Bronchial epithelial cell (primary cell): ENCODE measurements at places on chromosomes 4 and X. TPM values are rescaled to one million over a fixed set of nuclear protein-coding genes. Genes with fewer than 3 reads are reported as not detected.

Gene FRG2
- total RNA-seq = not detected in 2 replicates

Gene NPNT
- 1.1 and 5.0 TPM in 2 replicates for total RNA-seq

Gene MAML3
- total RNA-seq = 0.79 and 3.3 TPM in 2 replicates

Gene GPRASP2
- 4.2 and 9.6 TPM in 2 replicates for total RNA-seq

Gene HSFX3
- not detected in 2 replicates for total RNA-seq

Gene PAGE1
- not detected in 2 replicates for total RNA-seq

Gene DUX4
- not detected in 2 replicates for total RNA-seq

Gene BMPR1B
- 14.5 and 15.3 TPM in 2 replicates for total RNA-seq

Gene EMCN
- total RNA-seq = not detected in 2 replicates

Gene ARMCX2
- total RNA-seq = 30.0 and 36.9 TPM in 2 replicates

Gene TAB3
- total RNA-seq = 9.3 and 10.8 TPM in 2 replicates

Gene KIF4A
- total RNA-seq = 0.26 and 0.64 TPM in 2 replicates

Gene GNRHR
- under 0.01 and 0.13 TPM in 2 replicates for total RNA-seq

Gene SULT1B1
- 0.13 and 0.26 TPM in 2 replicates for total RNA-seq

Gene FOXR2
- not detected in 2 replicates for total RNA-seq

Gene BRS3
- not detected in 2 replicates for total RNA-seq

Gene BANK1
- total RNA-seq = 0.26 TPM in 2 replicates

Gene SERTM2
- total RNA-seq = under 0.01 TPM in 1 of 2 replicates, not detected in the other

Gene NUDT11
- total RNA-seq = 6.1 and 7.4 TPM in 2 replicates

Gene CYTL1
- not detected in 2 replicates for total RNA-seq

Gene CT47A1
- total RNA-seq = not detected in 2 replicates

Gene FAM53A
- 0.64 and 0.79 TPM in 2 replicates for total RNA-seq

Gene STAG2
- total RNA-seq = 90.8 and 95.1 TPM in 2 replicates

Gene STATH
- not detected in 2 replicates for total RNA-seq

Gene WNK3
- total RNA-seq = 0.26 and 0.51 TPM in 2 replicates

Gene RAB9A
- total RNA-seq = 43.4 and 57.6 TPM in 2 replicates

Gene NLRP2B
- not detected in 2 replicates for total RNA-seq

Gene SLC7A11
- 126 and 129 TPM in 2 replicates for total RNA-seq

Gene FAM149A
- 0.26 and 0.64 TPM in 2 replicates for total RNA-seq

Gene GLRB
- total RNA-seq = 2.6 and 3.1 TPM in 2 replicates

Gene CYP4V2
- total RNA-seq = 2.2 and 7.4 TPM in 2 replicates

Gene PNMA3
- total RNA-seq = under 0.01 TPM in 1 of 2 replicates, not detected in the other

Gene HTN3
- not detected in 2 replicates for total RNA-seq

Gene GATA1
- not detected in 2 replicates for total RNA-seq

Gene SPOCK3
- total RNA-seq = 0.53 and 1.0 TPM in 2 replicates

Gene TMPRSS11D
- total RNA-seq = 8.7 and 15.1 TPM in 2 replicates

Gene NIPAL1
- 6.6 and 9.3 TPM in 2 replicates for total RNA-seq

Gene CSAG2
- not detected in 2 replicates for total RNA-seq

Gene PPBP
- total RNA-seq = 0.13 and 0.26 TPM in 2 replicates

Gene PCSK1N
- total RNA-seq = 0.26 and 0.51 TPM in 2 replicates

Gene MAGEC2
- not detected in 2 replicates for total RNA-seq

Gene LNX1
- 1.6 and 3.2 TPM in 2 replicates for total RNA-seq

Gene EVC
- total RNA-seq = 9.5 and 12.9 TPM in 2 replicates

Gene RBM3
- 163 and 177 TPM in 2 replicates for total RNA-seq

Gene PAGE2
- not detected in 2 replicates for total RNA-seq

Gene CENPVL2
- not detected in 2 replicates for total RNA-seq
